ENCODE measurements at places on chromosomes 5 and 9.

- no peak for DNase-seq
Measured at GRCh38 chr5:16313761-16314160, 134.2 kb upstream of the MARCHF11 start.

DNA sequence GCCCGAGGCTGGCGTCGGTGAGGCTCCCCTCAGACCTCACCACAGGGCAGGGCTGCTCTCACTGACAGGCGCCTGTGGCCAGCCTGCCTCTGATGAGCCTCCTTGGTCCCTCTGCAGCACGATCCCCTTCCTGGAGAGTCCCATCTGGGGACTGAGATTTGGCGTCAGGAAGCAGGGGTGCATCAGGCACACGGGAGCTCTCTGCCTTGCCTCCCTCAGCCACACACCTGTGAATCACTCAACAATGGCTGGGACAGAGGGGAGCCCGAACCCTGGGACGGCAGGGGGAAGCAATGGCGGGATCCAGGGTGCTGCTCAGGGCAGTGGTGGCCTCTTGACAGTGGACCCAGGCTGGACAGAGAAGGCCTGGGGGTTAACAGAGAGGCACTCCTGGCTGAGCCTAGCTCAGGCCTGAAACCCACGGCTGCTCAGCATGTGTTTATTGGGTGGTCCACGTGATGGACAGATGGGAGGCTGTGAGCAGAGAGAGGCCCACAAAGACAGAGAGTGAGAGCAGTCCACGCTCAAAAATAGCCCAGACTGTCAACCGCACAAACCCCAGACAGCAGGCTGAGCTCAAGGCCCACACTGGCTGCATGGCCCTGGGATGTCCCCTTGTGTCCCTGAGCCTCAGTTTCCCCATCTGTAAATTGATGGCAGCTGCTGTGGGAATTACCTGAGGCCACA lies 11.9 kb downstream of the RASGEF1C start:
- no peak for DNase-seq

- no peak for DNase-seq
Measured at GRCh38 chr5:4674166-4674565, 466.0 kb upstream of the ADAMTS16 start.

DNA sequence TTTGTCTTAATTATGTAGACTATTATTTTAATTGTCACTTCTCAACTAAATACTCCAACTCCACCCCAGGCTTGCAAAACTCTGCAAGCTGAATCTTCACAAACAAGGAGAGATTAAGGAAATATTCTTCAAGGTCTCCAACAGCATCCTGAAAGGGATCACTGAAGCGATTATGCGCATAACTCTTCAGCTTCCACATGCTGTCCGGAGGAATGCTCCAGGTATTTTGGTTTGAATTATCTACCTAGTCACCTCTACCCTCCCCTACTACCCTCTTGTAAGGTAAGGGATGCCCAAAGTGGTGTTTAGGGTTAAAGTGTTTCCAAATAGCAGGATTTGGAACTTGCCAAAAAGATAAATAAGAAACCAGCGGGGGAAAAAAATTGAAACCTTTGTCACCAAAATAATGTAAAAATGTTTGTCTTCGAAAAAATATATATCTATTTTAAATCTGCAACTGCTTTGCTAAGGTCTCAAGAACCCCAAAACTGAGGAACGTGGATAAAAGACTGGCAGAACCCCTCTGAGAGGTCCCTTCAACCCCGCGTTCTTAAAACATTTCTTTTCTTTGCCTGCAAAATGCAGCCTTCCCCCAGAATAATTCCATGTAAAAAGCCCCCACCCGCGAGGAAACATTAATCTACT lies 11.6 kb downstream of the PTCH1 start:
- no peak for DNase-seq

- DNase-seq, result no peak
Measured at GRCh38 chr5:59346514-59346913, 547.0 kb downstream of the PDE4D start.

- DNase-seq, result peak; percentile 44
Measured at GRCh38 chr5:57082441-57083067, 91.3 kb upstream of the GPBP1 start.

DNA sequence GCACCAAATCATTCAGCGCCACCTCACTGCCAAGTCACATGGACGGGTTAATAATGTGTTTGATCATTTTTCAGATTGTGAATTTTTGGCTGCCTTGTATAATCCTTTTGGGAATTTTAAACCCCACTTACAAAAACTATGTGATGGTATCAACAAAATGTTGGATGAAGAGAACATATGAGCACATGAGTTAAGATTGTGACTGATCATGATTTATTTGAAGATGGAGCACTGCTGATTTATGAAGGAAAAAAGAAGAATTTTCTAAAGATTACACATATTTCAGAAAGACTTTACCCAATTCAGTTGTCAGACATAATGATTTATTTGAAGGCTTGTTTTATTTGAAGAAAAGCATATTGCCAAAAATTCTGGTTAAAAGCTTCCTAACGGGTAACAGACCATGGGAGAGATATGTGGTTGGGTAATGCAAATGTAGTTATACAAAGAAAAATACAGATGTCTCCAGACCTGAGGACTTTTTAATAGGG lies 37.4 kb downstream of the TNFAIP8 start:
- no peak for DNase-seq

GRCh38 chr5:105696440-105696839 lies 1974.3 kb downstream of the EFNA5 start:
- DNase-seq, result no peak

- no peak for DNase-seq
Measured at GRCh38 chr9:121354762-121355161, 15.3 kb downstream of the STOM start.

DNA sequence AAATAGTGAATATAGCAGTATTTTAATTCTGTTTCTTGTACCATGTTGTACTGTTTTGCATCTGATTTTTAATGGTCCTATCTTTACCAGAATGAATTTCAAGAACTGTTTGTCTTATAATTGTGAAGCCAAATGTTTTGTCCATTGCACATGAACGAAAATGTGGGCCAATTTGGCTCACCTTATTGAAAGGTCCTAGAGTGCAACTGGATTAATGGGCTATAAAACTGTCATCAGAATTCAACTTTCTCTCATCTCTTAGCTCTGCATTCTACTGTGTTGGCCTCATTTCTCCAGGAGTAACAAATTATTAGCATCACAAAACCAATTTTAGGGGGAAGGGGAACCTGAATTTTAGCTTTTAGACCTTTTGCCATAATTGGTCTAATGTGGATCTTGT lies 179.4 kb upstream of the NUDT12 start:
- DNase-seq, result no peak

DNA sequence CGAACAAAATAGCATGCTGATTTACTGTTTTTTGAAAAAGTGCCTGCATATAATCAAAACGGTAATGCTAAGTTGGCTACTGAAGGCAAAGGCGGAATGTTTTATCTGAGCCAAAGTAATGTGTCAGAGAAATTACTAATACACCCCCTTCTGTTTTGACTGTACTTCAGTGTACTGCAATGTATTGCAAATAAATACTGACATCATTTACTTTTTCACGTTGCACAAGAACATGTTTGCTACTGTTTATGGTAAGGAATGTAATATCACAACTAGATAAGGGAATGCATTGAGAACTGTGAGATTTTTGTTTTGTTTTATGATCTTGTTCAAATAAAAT lies 813 bp upstream of the AGTPBP1 start:
- DNase-seq, result no peak

DNA sequence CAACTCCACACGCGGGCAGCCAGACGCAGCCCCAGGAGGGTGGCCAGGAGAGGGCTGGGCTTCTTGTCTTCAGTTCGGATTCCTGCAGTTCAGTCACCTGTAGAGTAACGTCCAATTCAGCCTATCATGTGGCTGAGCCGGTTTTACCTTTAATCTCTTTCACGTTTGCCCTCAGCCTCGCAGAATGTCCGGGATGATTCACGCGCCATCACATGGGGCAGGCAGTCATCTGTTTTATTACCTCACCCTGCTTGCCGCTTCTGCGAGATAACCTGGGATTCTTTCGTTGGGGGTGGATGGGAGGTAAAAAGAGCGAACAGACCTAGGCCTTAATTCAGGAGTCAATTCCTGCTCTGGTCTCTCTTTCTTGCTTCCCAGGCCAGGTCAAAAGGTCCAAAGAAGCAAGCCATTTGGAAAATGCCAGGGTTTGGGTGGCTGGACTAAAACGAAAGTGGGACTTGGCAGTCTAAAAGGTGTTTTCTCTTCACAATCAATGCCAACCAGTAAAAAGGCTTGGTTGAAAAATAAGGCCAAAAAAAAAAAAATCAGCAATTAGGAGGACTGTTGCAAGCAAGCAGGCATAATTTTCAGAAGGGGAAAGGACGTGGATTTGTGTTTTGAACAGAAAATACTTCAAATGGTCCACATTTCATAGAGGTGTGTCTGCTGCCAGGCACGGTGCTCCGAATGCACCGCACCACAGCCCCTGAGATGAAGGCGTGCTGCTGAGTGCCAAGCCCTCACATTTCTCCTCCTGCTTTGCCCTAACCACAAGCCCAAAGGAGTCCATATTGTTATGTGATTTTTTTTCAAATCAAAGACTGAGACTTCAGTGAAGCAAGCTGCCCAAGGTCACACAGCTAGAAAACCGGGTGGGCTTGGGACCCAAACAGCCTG lies 2.8 kb upstream of the WWC1 start:
- DNase-seq, result no peak

DNA sequence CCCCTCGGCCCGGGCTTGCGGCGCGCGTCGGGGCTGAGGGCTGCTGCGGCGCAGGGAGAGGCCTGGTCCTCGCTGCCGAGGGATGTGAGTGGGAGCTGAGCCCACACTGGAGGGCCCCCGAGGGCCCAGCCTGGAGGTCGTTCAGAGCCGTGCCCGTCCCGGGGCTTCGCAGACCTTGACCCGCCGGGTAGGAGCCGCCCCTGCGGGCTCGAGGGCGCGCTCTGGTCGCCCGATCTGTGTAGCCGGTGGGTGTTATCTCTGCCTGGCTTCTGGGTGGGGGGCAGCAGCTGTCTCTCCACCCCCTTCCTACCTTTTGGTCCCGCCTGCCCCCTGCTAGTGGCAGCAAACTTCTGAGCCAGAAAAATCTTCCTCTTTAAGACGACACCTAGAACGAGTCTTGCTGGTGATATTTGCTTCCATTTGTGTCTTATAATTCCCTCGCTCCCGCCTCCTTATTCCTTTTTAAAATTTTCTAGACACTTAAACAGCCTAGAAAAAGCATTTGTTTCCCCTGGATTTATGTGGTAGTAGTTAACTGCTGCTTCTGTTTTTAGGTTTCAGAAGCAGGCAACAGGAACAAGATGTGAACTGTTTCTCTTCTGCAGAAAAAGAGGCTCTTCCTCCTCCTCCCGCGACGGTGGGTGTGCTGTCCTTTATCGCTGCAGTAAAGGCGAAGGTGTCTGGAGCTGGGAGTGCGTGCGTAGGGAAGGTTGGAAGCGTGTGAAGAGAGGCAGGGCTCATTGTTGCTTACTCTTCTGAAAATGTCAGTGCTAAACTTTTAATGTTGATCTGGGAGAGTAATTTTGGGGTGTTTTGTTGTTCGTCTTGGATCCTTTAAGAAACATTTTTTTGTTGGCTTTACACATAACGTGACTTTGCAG lies 554 bp downstream of the JAK2 start:
- peak; percentile 84 for DNase-seq

GRCh38 chr5:151958111-151958510 lies 33.5 kb upstream of the GLRA1 start:
- DNase-seq, result no peak

GRCh38 chr9:87381746-87382145 lies 115.9 kb upstream of the DAPK1 start:
- no peak for DNase-seq

DNA sequence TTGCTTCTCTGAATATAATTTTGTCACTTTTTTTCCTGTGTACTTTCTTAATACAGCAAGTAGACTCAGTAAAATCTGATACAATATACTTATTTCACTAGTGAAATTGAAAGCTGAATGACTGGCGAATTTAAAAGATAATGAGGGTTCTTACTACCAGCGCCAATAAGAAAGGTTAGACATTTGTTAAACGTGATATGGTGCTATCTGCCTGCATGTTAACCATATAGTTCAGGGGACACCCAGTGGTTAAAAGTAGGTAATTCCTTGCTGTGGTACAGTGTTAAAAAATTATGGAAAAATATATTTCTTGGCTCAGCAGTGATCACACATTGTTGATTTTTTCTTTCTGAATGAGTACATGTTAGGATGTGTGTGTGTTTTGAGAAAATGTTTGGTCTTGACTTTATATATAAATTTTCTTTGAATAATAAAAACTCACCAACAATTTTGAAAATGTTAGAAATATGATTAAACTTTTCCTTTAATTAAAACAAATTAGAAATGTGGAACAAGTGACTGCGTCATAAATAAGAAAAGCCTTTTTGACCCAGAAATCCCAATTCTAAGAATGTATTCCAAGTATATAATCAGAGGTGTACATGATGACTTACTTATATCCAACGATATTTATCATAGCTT lies 25.8 kb downstream of the CAST start:
- DNase-seq, result peak; percentile 84

DNA sequence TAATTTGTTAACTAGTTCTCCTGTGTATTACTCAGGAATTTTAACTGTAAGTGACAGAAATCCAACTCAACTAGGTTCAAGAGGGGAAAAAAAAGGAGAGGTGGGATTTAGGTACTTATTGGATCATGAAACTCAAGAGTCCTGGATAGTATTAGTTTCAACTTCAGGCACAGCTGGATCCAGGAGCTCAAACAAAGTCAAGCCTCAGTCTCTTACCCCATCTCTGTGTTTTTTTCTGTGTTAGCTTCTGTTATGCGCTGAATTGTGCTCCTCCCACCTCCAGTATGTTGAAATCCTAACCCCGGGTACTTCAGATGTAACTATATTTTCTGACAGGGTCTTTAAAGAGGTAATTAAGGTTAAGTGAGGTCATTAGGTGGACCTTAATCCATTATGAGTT lies 53.5 kb downstream of the SMIM23 start:
- DNase-seq, result peak; percentile 37

- no peak for DNase-seq
Measured at GRCh38 chr9:111195766-111196165, 134.3 kb downstream of the OR2K2 start.

DNA sequence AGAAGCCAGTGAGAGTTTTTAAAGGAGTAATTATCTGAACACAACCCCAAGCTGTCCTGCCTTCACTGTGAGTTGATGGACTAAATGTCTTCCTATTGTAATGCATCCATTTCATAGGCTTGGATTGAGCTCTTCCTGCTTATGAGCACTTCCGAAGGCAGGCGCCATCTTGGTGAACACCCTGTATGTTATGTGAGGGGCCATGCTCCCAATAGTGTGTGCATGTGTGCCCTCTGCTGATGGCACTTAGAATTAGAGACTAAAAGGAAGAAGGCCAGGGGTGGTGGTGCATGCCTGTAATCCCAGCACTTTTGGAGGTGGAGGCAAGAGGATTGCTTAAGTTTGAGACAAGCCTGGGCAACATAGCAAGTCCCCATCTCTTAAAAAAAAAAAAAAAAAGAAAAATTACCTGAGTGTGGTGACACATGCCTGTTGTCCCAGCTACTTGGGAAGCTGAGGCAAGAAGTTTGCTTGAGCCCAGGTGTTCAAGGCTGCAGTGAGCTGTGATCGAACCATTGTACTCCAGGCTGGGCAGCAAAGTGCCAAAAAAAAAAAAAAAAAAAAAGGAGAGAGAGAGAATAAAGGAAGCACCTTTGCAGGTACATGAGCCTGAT lies 65.0 kb downstream of the C9orf152 start:
- peak; percentile 70 for DNase-seq

- DNase-seq, result no peak
Measured at GRCh38 chr5:172860520-172861443, 26.7 kb downstream of the ERGIC1 start.
